ENCODE measurements at places on chromosomes 11 and 22.

DNA sequence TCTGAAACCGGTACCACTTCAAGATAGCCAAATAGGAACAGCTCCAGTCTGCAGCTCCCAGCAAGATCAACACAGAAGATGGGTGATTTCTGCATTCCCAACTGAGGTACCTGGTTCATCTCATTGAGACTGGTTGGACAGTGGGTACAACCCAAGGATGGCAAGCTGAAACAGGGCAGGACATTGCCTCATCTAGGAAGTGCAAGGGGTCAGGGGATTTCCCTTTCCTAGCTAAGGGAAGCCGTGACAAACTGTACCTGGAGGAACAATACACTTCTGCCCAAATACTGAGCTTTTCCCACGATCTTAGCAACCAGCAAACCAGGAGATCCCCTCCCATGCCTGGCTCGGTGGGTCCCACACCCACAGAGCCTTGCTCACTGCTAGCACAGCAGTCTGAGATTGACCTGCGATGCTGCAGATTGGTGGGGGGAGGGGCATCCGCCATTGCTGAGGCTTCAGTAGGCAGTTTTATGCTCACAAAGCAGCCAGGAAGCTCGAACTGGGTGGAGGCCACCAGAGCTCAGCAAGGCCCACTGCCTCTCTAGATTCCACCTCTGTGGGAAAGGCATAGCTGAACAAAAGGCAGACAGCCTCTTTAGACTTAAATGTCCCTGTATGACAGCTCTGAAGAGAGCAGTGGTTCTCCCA, 59.9 kb upstream of the C11orf58 start:
- no peak for DNase-seq

- DNase-seq, result no peak
Measured at GRCh38 chr22:19128946-19129727, 2.0 kb upstream of the TSSK2 start.

- DNase-seq, result no peak
Measured at GRCh38 chr22:29041408-29041807, 20.2 kb downstream of the C22orf31 start.

GRCh38 chr11:17743026-17743807, 8.6 kb downstream of the KCNC1 start:
- no peak for DNase-seq

- DNase-seq, result no peak
Measured at GRCh38 chr11:96642583-96642982, 252.8 kb downstream of the JRKL start.

All from activated CD4-positive, alpha-beta T cell treated with anti-CD3 and anti-CD28 coated beads, Interleukin-2, amount 50 U/mL, for 1 hour (primary cell).